ENCODE measurements at places on chromosomes 6 and 20. TPM values are rescaled to one million over a fixed set of nuclear protein-coding genes. Genes with fewer than 3 reads are reported as not detected.
A peak's percentile ranks its signal among the peaks of the same experiment; 100 is the strongest.

- DNase-seq: no peak
These were observed 163.2 kb upstream of the RNF217 start for GRCh38 chr6:124798942-124799496.

GRCh38 chr6:94177429-94177828 lies 758.1 kb upstream of the EPHA7 start:
- no peak for DNase-seq

GRCh38 chr20:33664762-33665144 lies 2.0 kb upstream of the ACTL10 start:
- no peak for DNase-seq

GRCh38 chr6:16822975-16823717 lies 61.9 kb upstream of the ATXN1 start:
- no peak for DNase-seq

DNA sequence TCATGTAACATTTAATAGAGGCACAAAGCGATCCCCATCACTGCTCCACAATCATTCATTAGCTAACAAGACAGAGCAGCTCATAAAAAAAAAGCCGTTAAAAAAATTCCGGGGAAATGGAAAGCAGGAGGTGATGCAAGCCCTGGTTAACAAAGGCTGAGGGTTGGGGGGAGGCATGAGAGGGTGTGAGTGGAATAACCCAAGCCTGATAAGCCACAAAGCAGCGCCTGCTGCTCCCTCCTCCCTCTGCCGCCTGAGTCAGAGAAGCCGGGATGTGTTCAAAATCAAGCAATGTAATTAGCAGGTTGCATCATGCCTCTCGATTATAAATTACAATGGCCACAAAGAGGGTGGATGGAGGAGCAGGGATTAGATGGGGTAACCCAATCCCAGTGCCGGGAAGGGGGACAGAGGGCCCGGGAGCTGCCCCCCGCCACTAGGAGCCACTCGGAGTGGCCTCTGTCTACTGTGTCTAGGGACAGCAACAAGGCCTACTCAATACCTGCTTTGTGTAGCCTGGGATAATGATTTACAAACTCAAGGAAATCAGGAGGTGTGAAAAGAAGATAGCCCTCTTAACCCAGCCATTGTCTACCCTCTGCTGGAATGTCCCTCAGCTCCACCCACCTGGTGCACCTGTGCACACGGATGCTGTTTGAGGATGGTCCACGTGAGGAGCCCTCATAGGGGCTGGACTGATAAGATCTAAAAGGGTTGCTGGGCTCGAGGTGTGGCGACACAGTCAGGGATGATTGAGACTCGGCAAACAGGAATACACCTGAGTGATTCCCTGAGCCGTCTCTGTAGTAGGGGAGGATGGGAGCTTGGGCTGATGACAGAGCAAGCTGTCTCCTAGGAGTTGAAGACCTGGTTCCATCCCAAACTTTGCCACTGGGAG lies 156.9 kb downstream of the VEGFA start:
- DNase-seq: peak; percentile 24

DNA sequence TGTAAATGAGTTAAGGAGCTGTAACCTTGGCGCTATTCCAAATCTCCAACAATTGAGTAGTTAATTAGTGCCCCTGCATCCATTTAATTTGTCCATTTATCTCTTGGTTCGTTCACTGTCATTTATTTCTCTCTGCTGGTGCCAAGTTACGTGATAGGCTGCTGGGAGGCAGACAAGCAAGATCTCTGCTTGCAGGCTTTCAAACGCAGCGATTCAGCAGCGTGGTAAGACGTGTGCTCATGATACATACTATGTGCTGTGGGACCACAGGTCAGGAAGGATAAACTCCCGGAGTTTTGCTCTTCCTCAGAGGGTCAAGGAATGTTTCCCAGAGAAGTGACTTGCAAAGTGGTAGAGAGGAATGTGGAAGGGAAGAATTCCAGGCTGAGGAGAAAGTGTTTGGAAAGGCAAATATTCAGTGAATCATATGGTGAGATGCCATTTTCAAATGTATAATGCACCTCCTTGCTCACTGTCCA lies 46.4 kb downstream of the UTRN start:
- DNase-seq: no peak

POPDC3 gene
- total RNA-seq: 2.4 TPM

C20orf202 gene
- total RNA-seq: not detected

GABBR1 gene
- total RNA-seq: 8.8 TPM

C6orf136 gene
- 2.3 TPM for total RNA-seq
